Activated CD8-positive, alpha-beta memory T cell treated with anti-CD3 and anti-CD28 coated beads for 24 hours (primary cell): ENCODE measurements at places on chromosomes 11 and 22.

DNA sequence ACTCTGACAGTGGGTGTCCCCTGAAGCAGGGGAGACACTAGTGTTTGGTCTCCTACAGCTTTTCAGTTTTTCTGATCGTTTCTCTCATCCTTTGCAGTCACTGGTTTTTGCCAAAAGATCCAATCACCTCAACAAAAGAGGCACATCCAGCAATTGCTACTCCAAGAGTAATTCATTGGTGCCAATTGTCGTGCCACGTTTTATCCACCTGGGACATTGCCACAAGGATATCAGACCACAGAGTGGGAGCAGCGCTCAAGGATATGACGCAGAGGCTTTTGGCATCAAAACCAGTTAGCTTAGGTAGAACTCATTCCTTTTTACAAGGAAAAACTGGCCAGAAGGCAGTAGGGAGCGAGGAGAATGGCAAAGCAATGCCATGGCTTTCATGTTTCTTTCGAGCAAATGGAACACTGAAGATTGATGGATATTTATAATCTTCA lies 40.9 kb upstream of the BLID start:
- no peak for DNase-seq

- DNase-seq: no peak
These were observed 120.8 kb downstream of the NECTIN1 start for GRCh38 chr11:119608201-119608600.

GRCh38 chr11:117684731-117685130 lies 112.3 kb downstream of the DSCAML1 start:
- no peak for DNase-seq

GRCh38 chr22:24768537-24769374 lies 5.8 kb downstream of the PIWIL3 start:
- peak; percentile 55 for DNase-seq

GRCh38 chr22:38122616-38123015 lies 12.1 kb upstream of the BAIAP2L2 start:
- no peak for DNase-seq

DNA sequence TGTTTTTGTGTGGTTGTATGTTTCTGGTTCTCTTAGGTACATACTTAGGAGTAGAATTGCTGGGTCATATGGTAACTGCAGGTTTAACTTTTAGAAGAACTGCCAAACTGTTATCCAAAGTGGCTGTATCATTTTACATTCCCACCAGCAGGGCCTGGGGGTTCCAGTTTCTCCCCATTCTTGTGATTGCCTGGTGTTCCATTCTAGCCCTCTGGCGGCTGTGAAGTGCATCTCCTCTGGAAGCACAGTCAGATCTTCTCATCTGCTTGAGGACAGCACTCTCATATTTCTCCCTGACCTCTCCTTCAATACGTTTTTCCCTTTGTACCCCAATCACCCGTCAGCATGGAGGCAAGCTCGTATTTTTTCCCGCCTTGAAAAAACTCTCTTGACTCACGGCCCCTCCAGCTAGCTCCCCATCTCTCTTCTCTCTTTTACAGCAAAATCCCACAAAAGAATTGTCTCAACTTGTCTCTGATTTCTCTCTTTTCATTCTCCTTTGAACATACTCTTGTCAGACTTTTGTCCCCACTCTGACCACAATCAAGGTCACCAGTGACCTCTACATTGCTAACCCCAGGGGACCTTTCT lies 56.8 kb upstream of the THY1 start:
- peak; percentile 32 for DNase-seq

- DNase-seq: peak; percentile 95
These were observed at the start of gene EFCAB6 for GRCh38 chr22:43812149-43812842. Gene EFCAB6, minus strand, starts transcription at chr22:43812305. Its CDS starts 29,987 bp downstream, at chr22:43782318.

DNA sequence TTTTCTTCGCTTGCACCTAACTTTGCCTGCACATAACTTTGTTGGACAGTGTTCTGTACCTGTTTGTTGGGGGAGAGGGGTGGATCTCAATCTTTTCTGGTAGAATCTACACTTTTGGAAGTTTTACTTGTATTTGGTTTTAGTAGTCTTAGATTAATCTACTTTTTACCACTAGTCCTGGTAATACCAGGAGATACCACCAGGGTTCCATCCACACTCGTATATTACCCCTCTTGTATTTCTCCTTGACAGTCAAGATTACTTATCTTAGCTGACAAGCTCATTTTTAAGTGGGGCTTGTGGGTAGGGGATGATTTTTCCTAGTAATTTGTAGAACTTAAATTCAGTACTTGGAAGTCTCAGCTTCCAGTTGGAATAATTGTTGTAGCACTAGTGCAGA lies 37.3 kb upstream of the TECTA start:
- DNase-seq: no peak

- no peak for DNase-seq
These were observed 14.2 kb downstream of the ATM start for GRCh38 chr11:108237058-108237481.

DNA sequence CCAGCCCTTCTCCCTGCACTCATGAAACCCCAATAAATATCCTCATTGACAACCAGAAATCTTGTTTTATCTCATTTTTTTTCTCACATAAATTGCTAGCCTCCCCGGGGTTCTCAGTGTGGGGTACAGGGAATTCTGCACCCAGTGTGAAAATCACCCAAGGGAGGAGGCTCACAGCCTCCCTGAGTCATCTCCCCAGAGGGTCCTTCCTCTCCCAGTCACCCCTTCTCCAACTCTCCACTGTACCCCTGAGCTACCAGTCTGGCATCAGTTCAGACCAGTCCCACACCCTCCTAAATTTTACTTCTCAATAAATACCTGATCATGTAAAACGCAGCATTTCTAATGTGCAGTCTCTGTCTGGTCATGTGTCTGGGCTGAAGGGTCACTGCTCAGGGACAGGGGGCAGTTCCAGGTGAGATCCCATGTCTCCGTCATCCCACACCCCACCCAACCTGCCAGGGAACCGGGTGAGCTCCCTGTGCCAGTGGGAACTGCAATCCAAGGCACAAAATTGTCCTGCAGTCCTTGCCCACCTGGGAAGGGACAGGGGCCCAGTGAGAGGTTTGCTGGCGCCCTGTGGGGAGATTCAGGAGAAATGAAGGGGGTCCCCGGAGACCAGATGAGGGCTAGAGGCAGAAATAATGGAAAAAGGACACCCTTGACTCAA lies 8.3 kb downstream of the IGLL5 start:
- DNase-seq: no peak

DNA sequence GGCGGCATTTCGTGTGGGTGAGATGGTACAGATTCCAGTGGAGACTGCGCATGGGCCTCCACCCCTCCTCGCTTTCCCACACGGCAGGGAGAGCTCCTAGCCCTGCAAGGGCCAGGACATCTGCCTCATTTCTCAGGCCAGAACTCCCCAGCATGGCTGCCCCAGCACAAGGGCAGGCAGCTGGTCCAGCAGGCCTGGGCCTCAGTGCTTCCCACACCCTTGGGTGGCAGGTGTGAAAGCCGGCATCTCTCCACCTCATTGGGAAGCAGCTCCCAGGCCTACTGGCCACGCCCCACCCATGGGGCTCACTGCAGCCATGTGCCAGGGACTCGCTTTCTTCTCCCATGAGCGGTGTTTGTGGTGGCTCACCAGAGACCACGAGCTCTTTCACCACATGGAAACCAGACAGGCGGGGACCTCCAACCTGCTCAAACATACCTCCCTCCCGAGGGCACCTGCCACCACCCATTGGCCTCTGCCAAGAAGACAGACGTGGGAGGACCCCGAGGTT lies 79.1 kb downstream of the NAT10 start:
- no peak for DNase-seq

DNA sequence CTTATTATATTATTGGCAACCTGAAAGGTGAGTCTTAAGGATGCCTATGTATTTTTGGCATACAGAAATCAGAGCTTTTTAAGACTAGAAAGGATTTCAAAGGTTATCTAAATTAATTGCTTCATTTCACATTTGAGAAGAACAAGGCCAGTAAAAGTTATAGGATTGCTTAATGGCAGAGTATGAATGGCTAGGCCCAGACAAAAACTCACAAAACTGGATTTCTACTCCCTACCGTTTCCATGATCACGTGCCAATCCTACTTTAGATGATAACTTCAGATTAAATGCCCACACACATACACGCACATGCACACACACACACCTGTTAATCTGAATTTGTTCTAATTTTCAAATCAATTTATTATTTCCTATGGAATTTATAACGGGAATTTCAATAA lies 1.8 kb upstream of the PDE3B start:
- DNase-seq: no peak

DNA sequence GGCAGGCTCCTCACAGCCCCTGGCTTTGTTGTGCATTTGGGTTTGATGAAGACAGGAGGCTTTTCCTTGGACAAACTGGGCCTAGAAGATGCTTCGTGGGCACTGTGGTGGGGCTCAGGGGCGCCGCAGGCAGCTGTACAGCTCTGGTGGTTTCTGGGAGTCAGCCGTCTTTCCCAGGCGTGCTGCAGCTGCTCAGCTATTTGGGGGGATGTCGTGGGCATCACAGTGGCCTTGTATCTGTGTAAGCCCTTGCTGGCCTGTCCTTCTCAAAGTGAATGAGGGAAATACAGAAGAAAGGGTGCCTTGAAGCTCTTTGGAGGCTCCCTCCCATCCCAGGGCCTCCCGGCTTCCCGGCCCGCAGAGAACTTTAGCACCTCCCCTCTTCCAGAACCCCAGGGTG lies 89.5 kb downstream of the TBC1D22A start:
- no peak for DNase-seq

GRCh38 chr22:21055880-21056319 lies 10.2 kb downstream of the LRRC74B start:
- DNase-seq: no peak

DNA sequence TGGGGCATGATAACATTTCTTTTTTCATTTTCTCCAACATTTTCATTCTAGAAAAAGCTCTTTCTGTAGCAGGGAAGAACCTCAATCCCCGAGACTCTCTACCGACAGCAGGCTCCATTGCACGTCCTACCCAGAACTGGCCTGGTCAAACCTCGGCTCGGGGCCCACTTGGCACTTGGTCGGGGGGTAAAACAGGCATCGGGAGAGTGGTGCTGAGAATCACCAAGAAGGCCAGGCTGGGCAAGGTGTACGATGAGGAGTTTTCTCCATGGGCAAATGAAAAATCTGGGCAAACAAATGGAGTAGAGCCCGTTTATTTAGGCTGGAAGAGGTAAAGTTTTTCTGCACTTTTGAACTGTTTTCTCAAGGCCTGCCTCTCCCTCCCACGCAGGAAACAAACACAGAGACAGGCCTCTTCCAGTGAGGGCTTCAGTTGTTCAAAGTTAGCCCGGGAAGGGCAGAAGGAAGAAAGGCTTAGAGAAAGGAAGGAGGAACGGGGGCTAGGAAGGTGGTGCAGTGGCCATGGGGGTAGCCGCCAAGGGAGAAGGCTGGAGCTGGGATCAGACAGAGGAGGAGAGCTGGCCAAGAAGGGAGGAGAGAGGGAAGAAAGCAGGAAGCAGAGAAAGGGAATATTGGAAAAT lies 87.6 kb downstream of the ETS1 start:
- no peak for DNase-seq

- DNase-seq: no peak
These were observed 17.0 kb downstream of the PTPRJ start for GRCh38 chr11:47997063-47998053.
